ENCODE measurements at places on chromosomes 5 and 9.

DNA sequence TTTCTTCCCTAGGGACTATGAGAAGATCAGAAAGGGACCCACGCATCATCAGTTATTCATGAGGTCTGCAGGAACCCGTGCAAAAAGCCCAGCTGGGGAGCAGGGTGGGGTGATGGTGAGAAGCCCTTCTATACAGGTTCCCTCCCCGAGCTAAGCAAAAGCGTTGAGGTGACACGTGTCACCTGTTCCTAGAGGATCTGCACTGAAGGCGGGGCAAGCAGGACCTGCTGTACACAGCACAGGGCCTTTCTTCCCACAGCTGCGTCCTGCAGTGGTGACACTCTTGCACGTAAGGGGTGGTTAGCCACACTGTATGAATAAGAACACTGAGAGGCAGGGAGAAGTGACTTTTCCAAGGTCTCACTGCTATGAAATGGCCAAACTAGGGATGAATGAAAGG, 37.2 kb upstream of the SH3PXD2B start:
- DNase-seq = no peak

DNA sequence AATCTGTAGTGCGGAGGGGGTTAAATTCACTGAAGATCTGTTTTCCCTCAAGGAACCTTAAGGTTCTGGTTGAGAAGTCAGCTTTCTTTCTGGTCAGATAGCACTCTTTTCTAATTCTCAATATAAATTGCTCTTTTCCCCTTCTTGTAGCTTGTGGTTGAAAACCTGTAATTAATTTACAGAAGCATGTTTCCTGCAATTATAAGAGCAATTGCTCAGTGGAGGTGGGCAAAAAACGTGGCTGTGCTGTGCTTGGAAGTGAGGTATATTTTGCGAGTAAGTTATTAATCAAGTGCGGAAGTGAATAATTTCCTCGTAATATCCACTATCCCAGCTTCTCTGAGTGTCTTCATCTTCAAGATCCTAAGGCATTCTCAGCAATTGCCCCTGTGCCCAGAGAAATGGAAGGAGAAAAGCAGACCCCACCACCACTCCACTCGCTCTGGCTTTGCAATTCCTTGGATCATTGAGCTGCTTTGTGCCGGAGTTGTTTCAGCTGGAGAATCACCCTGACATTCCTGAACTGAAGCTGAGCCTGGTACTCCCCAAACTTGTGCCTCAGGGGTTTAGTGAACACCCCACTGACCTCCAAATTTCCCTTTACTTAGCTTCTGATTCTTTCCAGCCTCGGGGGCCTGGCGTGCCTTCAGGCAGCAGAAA, 140.6 kb downstream of the LRRC70 start:
- DNase-seq = no peak

DNA sequence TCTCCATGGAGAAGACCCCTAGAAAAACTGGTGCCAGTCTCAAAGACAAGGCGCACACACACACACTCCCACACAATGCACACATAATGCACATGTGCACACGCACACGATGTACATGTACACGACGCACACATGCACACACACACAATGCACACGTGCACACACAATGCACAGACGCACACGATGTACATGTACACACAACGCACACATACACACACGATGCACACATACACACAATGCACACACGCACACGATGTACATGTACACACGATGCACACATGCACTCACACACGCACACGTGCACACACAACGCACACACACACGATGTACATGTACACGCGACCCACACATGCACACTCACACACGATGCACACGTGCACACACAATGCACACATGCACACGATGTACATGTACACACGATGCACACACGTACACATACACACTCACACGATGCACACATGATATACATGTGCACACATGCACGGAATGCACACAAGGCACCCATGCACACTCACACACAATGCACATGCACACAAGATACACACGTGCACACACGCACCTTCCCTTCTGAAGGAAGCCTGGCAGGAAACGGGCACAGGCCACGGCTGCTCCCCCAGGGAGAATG, 76.5 kb downstream of the VAV2 start:
- no peak for DNase-seq

DNA sequence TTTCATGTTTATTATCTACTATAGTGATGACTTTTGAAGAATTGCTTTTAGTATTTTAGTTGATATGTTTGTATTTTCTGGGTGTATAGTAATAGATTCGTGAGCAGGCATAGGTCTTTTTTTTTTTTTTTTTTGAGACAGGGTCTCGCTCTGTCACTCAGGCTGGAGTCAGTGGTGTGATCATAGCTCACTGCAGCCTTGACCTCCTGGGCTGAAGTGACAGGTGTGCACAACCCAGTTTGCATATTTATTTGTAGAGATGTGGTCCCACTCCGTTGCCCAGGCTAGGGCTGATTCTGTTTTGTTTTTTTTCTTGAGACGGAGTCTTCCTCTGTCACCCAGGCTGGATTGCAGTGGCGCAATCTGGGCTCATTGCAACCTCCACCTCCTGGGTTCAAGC, 11.9 kb downstream of the ERBIN start:
- DNase-seq = no peak

- no peak for DNase-seq
Measured at GRCh38 chr9:16551692-16552091, 318.8 kb downstream of the BNC2 start.

- DNase-seq = no peak
Measured at GRCh38 chr5:45532826-45533624, 163.2 kb downstream of the HCN1 start.

DNA sequence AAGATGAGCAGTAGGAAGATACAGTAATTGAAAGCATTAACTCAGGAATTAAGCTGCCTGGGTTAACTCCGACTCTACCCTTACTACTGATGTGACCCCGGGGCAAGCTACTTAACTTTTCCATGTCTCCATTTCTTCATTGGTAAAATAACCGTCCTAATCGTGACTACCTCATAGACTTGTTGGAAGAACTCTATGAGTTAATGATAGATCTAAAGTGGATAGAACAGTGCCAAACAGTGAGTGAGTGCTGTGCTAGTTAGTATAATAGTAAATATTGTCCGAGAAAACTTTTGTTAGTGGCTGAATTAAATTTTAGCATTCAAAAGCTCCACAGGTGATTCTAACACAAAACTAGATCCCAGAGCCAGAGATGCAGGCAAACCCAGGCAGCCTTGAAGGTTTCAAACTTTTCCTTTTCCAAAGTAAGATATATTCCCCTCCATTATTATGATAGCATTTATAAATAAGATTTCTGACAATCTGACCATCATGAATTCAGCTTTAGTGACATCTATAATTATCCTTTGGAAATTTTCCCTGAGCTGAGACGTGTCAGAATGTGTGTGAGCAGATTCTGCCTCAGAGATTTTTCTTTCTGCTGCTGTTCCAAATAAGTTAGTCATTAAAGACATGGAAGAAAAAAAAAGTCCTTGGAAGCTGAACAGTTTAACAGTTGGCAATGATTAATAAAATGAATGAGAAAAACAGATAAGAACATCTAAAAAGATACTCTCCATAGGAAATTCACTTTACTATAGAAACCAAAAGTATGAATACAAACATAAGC, 369.5 kb downstream of the PRELID2 start:
- DNase-seq = no peak

DNA sequence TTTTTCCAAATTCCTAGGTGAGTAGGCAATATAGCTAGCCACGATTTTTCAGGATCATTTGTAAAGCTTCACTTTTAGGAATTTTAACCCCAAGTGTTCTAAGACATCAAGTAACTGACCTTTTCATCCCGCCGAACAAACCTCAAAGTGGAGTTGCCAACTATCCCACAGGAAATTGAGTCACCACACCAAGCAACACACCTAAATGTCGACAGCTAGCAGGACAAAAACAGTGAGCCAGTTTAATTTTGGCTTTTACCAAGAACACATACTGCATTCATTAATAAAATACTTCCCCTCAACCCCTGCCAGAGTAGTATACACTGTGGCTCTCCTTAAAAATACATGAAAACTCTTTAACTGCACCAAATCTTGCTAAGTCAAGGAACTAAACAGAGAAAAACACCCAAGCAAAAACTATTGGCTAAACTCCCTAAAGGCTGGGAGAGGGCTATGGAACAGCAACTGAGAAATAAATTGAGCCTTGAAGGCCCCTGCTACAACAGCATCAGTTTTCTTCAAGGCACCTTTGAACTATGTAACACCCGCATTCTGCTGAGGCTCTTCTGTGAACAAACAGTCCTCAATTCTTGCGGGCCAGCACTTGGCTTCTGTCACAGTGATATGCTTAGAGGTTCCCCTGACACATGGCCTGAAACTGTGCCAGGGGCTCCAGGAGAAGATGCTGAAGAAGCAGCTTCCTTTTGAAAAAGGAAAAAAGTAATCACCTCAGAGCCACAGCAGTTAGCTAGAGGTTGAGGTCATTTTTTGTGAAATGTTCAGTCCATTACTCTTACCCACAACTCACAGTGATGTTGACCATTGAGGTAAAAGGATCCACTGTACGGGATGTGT, 459.6 kb downstream of the RAB3C start:
- DNase-seq = peak; percentile 20

DNA sequence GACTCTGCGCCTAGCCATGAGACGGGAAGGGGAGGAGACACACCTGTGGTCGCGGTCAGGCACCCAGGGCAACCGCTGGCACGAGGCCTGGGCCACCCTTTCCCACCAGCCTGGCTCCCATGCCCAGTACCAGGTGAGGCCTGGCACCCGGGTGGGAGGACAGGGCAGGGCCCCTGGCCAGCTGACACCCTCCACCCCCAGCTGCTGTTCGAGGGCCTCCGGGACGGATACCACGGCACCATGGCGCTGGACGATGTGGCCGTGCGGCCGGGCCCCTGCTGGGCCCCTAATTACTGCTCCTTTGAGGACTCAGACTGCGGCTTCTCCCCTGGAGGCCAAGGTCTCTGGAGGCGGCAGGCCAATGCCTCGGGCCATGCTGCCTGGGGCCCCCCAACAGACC, 5.0 kb downstream of the MAMDC4 start:
- no peak for DNase-seq

DNA sequence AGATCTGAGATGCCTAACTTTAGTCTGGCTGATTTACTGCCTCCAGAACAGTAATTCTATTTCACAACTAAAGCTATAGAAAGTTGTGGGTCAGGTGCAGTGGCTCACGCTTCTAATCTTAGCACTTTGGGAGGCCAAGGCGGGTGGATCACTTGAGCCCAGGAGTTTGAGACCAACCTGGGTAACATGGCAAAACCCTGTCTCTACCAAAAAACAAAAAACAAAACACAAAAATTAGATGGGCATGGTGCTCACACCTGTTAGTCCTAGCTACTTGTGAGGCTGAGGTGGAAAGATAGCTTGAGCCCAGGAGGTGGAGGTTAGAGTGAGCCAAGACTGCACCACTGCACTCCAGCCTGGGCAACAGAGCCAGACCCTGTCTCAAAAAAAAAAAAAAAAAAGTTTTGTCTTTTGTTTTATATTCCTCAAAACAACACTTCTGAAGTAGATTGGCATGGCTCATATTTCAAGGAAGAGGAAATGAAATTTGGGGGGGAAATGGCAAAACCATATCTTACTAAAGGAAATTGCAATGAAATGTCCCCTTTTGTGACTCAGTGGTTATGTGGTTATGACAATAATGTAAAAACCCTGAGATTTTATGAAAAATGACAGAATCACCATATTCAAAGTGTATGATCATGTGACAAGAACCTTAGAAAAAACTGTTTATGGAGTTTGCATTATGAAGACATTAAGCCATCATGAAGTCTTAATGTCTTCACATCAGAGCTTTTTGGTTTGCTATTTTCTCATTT, 16.2 kb downstream of the FNBP1 start:
- no peak for DNase-seq

DNA sequence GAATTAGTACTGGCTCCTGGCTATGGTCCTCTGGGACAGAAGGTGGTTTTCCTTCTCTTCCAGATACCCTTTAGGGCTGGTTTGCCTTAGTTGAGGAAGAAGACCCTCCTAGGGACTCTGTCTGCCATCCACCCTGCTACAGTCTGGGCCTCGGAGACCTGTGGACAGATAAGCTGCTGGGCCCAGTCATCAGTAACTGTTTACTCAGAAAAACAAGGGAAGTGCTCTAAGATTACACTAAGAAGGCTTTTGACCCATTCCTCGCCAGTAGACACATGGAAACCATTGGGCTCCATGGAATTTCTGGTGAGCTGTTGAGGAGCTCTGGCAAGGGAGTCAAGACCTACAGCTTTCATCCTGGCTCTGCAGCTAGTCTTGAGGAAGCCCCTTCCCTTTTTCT, 31.2 kb downstream of the LARP1 start:
- no peak for DNase-seq

DNA sequence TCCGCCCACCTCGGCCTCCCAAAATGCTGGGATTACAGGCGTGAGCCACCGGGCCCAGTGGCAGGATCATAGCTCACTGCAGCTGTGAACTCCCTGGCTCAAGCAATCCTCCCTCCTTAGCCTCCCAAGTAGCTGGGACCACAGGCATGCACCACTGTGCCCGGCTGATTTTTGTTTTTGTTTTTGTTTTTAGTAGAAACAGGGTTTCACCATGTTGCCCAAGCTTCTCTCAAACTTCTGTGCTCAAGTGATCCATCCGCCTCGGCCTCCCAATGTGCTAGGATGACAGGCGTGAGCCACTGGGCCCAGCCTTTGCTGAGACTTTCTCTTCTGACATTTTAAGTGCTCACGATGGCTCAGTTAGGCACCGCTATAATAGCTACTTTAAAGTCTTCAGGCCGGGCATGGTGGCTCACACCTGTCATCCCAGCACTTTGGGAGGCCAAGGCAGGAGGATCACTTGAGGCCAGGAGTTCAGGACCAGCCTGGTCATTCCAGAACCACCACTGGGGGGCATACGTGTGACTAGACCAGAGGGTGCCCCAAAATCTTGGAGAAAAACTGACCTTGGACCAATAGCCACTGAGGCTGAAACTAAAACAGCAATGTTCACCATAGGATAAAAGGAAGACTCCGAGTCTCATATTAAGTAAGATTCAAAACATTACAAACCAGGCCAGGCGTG, 3.1 kb upstream of the ENTPD8 start:
- DNase-seq = no peak

- DNase-seq = no peak
Measured at GRCh38 chr5:122761115-122761514, 13.8 kb upstream of the SNX2 start.

DNA sequence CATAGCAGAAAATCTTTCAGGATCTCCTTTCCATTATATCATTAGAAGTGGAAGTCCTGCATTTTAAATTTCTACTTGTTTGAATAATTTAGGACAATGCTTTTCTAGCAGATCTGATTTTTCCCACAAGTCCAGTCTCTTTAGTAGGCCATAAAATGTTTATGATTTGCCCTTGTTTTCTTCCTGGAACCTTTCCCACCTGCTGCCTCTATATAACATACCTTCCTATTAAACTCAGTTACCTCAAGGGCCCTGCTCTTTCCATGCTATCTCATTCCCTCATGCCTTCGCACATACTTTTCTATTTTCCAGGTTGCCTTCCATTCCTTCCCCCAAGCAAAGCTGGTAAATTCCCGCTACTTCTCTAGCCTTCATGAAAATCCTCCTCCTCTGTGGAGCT, 187.0 kb upstream of the EFNA5 start:
- no peak for DNase-seq

- DNase-seq = no peak
Measured at GRCh38 chr9:70134360-70134759, 90.7 kb downstream of the MAMDC2 start.

GRCh38 chr9:1154739-1155138, 104.6 kb downstream of the DMRT2 start:
- no peak for DNase-seq

All from AG08396 (cell line).